ENCODE measurements at places on chromosomes 6 and 20.

- H3K4me1 ChIP-seq = peaks cover 36% of the 10 kb centered on the region
- peak; percentile 22 for DNase-seq
Observed at GRCh38 chr6:131062241-131063027, 611 bp downstream of the EPB41L2 start.

GRCh38 chr20:39025883-39026282, 63.7 kb downstream of the DHX35 start:
- H3K36me3 ChIP-seq = peaks cover 50% of the 10 kb centered on the region
- no peaks in the 10 kb centered on the region for H3K4me1 ChIP-seq
- no peaks in the 10 kb centered on the region for H3K27me3 ChIP-seq
- no peak overlapping the region for H3K27ac ChIP-seq

DNA sequence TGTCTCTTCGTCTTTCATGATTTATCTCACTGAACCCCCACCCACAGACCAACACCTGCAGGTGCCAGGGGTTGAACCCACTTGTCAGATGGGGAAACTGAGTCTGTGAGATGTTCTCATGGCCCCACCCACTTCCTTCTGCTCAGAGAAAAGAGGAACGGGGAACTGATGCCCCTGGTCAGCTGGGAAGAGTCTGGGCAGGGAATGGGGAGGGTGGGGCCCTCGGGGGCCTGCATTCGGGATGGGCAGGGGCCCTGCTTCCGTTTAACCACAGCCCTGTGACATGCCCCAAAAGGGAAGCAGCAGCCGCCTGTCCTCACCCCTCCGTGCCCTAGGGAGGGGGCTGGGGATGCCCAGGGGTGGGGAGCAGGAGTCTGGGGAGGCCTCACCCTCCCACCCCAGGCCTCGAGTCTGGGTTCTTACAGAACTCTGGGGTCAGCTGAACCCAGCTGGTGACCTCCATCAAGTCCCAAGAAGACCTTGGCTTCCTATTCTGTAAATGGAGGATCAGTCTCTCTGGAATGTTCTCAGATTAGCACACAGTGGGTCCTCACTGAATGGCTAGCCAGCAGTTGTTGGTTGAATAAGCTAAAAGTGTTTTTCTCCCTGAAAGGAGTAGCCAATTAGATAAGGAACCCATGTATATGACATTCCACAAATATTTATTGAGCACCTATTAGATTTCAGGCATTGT, 81.5 kb downstream of the CEBPB start:
- DNase-seq = no peak
- H3K4me1 ChIP-seq = peaks cover 11% of the 10 kb centered on the region
- no peak overlapping the region for H3K4me3 ChIP-seq
- no peak overlapping the region for H3K27ac ChIP-seq
- no peaks in the 10 kb centered on the region for H3K36me3 ChIP-seq
- no peaks in the 10 kb centered on the region for H3K27me3 ChIP-seq

DNA sequence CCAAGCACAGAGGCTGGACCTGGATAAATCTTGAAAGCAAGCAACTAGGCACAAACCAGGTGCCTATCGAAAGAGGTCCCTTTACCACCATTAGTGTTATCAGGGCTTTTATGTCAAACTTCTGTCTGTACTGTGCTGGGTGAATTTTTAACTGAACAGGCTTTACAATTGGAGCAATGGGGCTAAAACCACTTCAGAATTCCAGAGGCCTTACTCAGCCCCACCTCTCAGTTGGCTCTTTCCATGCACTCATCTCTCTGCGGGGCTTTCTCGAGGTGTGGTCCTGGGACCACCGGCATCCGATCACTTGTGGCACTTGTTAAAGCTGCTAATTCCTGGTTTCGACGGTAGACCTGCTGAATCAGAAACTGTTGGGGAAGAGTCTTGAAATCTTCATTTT, 232.5 kb downstream of the SOX4 start:
- H3K4me3 ChIP-seq = no peak overlapping the region
- H3K27ac ChIP-seq = peak overlapping the region; percentile 77
- H3K27me3 ChIP-seq = no peaks in the 10 kb centered on the region

DNA sequence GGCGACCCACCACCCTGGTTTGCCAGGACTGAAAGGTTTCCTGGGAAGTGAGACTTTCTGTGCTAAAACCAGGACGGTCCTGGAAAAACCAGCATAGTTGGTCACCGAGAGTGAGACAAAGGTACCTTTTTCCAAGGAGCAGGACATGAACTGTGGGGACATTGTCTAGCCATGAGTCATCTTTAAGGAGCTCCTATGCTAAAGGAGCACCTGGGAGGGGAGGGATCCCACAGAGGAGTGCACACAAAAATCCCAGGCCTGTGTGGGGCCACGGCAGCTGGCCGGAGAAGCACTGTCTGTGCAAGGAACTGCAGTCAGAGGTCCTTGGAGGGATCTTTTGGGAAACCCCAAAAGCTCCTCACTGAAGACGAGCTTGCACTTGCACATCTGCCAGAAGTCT, 109.1 kb upstream of the PLEKHG1 start:
- no peak for DNase-seq
- no peak overlapping the region for H3K4me3 ChIP-seq
- no peak overlapping the region for H3K27ac ChIP-seq
- H3K4me1 ChIP-seq = no peaks in the 10 kb centered on the region
- peaks cover 8% of the 10 kb centered on the region for H3K36me3 ChIP-seq
- H3K27me3 ChIP-seq = no peaks in the 10 kb centered on the region

- H3K27me3 ChIP-seq = no peaks in the 10 kb centered on the region
- H3K36me3 ChIP-seq = no peaks in the 10 kb centered on the region
- H3K27ac ChIP-seq = no peak overlapping the region
Observed at GRCh38 chr6:112014483-112014882, 39.4 kb upstream of the CCN6 start.

GRCh38 chr6:110617057-110617456, 140.6 kb upstream of the SLC22A16 start:
- peaks cover 41% of the 10 kb centered on the region for H3K4me1 ChIP-seq
- no peaks in the 10 kb centered on the region for H3K27me3 ChIP-seq
- DNase-seq = no peak
- peaks cover 5% of the 10 kb centered on the region for H3K36me3 ChIP-seq

DNA sequence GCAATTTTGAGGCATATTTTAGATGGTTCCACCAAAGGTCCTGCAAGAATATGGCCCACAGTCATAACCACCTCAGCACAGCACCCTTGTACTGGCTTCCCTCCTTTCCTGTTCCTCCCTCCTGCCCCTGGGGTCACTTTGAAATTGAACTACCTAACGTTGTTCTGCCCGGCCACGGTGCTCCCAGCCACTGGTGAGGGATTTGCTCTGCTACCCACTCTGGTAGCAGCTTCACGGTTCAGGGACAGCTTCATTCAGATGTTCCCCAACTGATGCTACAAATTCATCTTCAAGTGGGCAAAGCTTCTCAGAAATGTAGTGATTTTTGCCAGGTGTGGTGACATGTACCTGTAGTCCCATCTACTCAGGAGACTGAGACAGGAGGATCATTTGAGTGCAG, 7.9 kb upstream of the NELFCD start:
- peaks cover 10% of the 10 kb centered on the region for H3K36me3 ChIP-seq
- H3K27ac ChIP-seq = no peak overlapping the region
- H3K4me3 ChIP-seq = no peak overlapping the region
- peaks cover 6% of the 10 kb centered on the region for H3K27me3 ChIP-seq
- peaks cover 5% of the 10 kb centered on the region for H3K4me1 ChIP-seq

DNA sequence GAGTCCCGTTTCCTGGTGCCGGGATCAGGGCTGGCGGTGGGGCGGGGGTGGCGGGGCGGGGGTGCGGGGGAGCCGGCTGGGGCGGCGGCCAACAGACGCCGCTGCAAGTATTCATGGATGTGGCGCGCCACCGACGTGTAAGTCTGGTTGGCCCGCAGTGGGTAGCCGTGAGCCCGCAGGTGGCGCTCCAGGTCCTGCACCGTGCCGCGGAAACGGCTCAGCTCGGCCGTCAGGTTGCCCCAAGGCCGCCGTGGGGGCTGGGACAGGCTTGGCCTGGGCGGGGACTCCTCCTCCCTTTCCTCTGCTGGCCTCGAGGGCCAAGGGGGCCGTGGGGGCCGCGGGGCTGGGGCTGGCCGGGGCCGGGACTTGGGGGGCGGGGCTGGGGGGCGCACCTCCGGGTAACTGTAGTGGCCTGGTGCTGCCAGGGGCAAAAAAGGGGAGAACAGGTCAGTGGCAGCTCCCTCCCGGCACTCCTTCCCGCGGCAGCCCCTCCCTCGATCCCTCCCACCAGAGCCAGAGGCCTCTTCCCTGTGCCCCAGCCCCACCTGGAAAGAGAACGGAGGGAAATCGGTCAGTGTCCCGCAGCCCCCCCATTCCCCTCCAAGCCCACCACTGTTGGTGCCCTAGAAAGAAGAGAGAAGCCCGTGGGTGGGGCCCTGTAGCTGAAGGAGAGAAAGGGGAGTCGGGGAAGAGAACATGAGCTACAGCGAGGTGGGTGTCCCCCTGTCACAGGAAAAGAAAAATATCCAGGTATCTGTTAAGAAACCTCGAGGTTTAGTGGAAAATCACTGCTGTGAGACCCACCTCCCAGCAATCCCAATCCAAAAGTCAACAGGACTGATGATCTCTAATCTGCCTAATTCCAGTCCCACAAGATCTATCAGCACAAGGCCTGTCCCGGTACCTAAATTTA, 21.3 kb downstream of the TNXB start:
- H3K4me1 ChIP-seq = peaks cover 16% of the 10 kb centered on the region
- peak; percentile 93 for DNase-seq
- H3K4me3 ChIP-seq = peak overlapping the region; percentile 53

- H3K36me3 ChIP-seq = peaks cover 37% of the 10 kb centered on the region
- no peak for DNase-seq
- H3K4me3 ChIP-seq = no peak overlapping the region
- no peak overlapping the region for H3K27ac ChIP-seq
- H3K27me3 ChIP-seq = no peaks in the 10 kb centered on the region
Observed at GRCh38 chr6:167898673-167899311, 72.1 kb downstream of the AFDN start.

DNA sequence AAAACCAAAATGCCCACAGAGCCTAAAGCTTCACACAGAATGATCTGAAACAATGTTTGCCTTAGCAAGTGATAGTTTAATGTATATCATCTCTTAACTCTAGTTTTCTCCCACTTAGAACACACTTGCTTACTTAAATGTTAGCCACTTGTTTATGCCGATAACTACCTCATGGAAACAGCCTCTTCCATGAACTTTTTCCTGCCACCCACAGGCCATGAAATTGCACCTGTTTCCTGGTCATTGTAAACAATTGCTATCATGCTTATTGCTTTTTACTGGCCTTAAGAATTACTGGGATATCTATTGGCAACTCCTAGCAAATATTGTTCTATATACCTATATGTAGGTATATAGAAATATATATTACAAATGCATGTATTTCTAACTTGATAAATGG, 231.1 kb downstream of the HDGFL1 start:
- DNase-seq = no peak
- H3K27me3 ChIP-seq = no peaks in the 10 kb centered on the region
- H3K4me3 ChIP-seq = no peak overlapping the region
- peaks cover 3% of the 10 kb centered on the region for H3K4me1 ChIP-seq

All from WTC11 (cell line).